Stimulated activated CD8-positive, alpha-beta memory T cell treated with anti-CD3 and anti-CD28 coated beads, Interleukin-4, amount 100 ng/mL, for 1 hour (primary cell): ENCODE measurements at places on chromosomes 1 and 21.

DNA sequence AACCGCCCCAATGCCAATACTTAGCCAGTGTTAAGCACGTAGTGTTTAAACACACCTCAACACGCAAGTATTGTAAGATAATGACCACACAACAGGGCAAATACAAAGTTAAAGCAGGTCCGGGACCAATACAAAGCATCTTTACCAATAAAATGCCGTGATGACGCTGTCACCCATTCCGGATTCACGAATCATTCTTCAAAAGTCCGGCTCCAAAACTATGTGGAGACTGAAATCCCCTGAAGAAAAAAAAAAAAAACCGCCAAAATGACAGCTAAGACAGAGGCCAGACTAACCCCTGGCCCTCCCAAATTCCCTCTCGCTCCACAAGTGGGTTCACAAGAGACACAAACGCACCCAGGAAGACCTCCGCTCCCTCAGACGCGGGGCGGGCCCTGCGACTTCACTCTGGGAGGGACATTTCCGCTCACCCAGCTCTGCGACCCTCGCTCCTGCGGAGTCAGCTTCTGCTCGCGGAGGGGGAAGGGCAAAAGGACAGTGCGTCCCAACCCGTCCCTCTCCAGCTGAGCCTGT, 625 bp upstream of the DARS2 start:
- no peak for DNase-seq

GRCh38 chr1:240212556-240212955, 120.9 kb downstream of the FMN2 start:
- no peak for DNase-seq

DNA sequence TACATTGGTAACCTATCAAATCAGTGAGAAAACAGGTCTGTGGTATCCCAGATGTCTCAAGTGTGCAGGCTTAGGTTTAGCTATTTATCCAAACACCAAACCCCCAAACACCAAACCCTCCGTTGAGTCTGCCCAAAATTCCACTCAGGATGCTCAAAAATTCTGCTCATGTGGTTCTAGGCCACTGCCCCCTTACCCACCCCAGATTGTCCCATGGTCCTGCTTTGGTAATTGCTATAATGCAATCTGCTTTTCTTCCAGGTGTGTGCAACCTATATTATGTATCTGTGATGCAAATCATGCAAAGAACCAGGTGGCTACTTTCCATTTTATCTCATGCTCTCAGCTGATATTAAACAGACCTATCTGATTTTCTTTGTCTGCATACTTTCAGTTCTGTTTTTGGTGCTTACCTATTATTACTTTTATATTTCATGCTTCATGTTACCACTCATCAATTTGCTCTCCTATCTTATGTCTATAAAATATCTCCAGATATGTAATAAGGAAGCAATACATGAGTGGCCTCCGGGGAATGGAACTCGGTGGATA, 123.7 kb downstream of the TOMM20 start:
- DNase-seq, result no peak

GRCh38 chr1:174871886-174872285, 127.9 kb upstream of the CACYBP start:
- DNase-seq, result no peak

GRCh38 chr1:208731981-208732821, 488.0 kb upstream of the PLXNA2 start:
- DNase-seq, result no peak

- DNase-seq, result no peak
These were observed 4.1 kb upstream of the TRAF3IP3 start for GRCh38 chr1:209751627-209752231.

- DNase-seq, result no peak
These were observed 90.1 kb upstream of the RAVER2 start for GRCh38 chr1:64654519-64655341.

- DNase-seq, result no peak
These were observed 202.4 kb upstream of the L1TD1 start for GRCh38 chr1:61992257-61992656.

DNA sequence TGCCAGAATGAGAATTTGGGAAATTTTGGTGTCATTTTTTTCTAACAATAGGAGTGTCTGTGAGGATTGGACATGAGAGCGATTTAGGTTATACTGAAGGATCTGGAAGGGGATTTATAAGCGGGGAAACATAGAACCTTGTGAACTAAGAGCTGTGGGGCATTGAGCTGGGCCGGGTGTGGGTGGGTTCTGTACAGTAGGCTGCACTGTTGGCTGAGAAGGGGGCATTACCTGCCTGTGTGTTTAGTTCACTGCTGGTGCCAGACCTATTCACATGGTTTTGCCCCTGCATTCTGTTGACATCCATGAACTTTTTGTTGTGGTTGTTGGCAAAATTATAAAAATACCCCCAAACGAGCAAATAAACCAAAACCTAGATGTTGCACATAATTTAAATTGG, 8.8 kb downstream of the PBX1 start:
- no peak for DNase-seq

- DNase-seq, result no peak
These were observed 81.7 kb downstream of the IER5 start for GRCh38 chr1:181170194-181170593.

DNA sequence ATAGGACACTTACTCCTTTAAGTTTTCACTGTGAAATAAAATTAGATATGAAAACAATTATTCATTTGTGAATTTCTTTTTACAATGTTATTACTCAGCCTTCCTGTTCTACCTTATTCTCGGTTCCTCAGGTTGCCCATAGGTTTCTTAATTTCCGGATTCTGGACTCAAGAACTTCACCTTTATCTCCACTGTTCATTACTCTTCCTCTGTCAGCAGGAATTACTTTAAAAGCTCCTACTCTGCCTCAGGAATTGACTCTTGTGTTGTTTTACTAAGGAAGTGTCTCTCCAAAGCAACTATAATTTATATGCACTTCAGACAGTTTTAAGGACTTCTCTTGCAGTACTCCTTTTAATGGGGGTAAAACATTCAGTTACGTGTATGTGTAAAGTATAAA, 123.8 kb downstream of the OSBPL9 start:
- DNase-seq, result no peak

DNA sequence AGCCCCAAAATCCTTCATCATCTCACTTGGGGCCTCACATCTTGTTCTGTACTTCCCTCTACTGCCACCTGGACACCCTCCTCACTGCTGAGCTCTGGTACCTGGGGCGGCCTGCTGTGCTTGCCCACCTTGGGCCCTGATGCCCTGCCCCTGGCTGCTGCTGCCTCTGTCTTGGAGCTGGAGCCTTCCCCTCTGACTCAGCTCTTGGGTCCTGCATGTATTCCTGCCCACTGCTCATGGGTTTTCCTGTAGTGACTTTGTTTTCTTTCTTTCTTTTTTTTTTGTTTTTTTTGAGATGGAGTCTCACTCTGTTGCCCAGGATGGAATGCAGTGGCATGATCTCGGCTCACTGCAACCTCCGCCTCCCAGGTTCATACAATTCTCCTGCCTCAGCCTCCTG, 37.5 kb downstream of the TRAPPC10 start:
- no peak for DNase-seq

GRCh38 chr1:18711536-18712251, 81.0 kb downstream of the PAX7 start:
- no peak for DNase-seq

DNA sequence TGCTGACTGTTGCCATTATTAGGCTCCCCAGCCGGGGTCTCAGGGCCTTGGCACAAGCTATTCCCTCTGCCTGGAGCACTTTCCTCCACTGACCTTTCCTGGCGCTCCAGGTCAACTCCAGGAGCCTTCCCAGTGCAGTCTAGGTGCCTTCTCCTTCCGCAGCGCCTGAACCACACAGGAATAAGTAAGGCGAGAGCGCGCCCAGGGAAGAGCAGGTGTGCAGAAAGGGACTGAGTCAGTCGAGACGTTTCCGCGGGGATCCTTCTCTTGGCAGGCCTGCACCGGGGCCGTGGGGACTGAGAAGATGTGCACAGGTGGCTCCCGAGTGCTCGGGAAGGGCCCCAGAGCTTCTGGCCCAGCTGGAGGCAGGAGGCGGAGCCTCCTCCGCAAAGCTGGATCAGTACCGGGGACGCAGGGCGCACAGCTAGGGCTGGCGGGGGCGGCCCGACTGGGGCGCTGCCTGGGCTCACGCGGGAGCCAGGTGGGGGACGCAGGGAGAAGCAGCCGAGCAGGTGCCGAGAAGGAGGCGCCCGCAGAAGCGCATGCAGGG, 765 bp upstream of the BMP8A start:
- no peak for DNase-seq

DNA sequence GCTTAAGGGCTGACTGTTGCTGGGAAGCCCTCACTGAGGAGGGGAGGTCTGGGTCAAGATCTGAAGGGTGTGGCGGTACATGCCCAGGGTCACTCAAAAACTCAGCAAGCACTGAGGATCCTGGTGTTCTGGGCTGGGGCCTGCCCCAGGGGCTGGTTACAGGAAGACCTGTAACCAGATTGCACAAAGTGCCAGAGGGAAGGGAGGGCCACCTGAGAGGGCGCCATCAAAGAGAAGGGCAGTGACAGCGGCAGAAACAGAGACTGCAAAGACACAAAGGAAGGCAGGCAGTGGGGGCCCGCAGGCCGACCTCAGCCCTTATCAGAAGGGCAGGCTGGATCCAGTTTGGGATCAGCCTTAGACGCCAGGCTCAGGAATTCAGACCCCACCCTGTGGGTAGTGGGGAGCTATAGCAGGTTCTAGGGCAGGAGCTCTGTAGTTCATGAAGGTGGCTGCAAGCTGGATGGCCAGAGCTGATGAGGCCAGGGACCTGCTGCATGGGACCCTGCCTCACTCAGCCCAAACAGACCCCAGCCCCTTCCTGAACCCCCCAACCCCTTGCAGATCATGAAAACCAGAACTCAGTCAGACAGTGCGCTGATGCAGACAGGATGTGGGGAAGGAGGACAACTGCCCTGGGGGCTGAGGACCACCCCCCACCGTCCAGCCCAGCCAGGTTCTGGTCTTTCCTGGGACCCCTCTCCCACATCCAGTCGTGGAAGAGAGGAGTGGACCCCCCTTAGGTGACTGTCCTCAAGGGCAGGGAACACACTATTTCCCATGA, 3.9 kb downstream of the SH2D5 start:
- DNase-seq, result no peak

- no peak for DNase-seq
These were observed 67.4 kb downstream of the OLFM3 start for GRCh38 chr1:101929343-101929742.

- DNase-seq, result no peak
These were observed 157.5 kb downstream of the BRINP2 start for GRCh38 chr1:177328251-177328650.

- no peak for DNase-seq
These were observed 3.3 kb downstream of the EYA3 start for GRCh38 chr1:28085129-28085528.

- no peak for DNase-seq
These were observed 45.2 kb upstream of the SSX2IP start for GRCh38 chr1:84735483-84735882.
